ENCODE measurements at places on chromosomes 1 and 21.
A peak's percentile ranks its signal among the peaks of the same experiment; 100 is the strongest.

GRCh38 chr1:91948501-91949355 is 473 bp upstream of the BRDT start:
- no peak for DNase-seq

GRCh38 chr1:45395051-45395450 is 54.8 kb upstream of the MUTYH start:
- no peak for DNase-seq

- peak; percentile 20 for DNase-seq
Measured at GRCh38 chr1:94617134-94617805, 75.7 kb upstream of the F3 start.

GRCh38 chr21:23534850-23535249 is 2072.4 kb downstream of the MRPL39 start:
- DNase-seq = peak; percentile 42
